ENCODE measurements at places on chromosomes 3 and 15. TPM values are rescaled to one million over a fixed set of nuclear protein-coding genes. Genes with fewer than 3 reads are reported as not detected.

The SPPL2A gene
- total RNA-seq = 73.8 TPM

The GOLIM4 gene
- total RNA-seq = 41.8 TPM

The GPR160 gene
- 33.7 TPM for total RNA-seq

DNA sequence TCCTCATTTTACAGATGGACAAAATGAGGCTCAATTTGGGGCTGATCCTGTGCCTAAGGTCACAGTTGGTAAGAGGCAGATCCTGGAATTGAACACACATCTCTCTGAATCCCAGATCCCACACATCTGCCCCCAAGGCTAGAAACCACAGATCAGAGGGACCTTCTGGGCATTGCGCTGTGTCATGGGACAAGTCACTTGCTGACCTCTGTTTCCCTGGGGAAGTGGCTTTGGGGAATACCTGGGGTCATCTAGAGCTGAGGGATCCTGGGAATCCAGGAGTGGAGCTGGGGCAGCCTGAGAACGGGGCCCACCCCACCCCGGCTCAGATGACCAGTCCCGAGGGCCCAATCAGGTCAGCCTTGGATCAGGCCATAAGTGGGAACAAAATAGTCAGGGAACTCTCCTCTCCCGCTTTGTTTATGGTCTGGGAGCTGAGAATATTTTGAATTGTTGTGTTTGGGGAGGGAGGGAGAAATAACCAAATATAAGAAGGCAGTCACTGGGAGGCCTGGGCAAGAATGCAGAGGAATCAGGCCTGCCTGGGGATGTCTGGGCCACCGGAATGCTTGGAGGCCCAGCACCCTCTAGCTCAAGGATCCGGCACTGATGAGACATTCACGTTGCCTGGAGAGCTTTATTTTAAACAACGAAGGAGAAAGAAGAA lies 8.8 kb upstream of the SLC6A6 start:
- no peak for DNase-seq

GRCh38 chr15:84654689-84655453 lies 788 bp upstream of the WDR73 start:
- peak; percentile 39 for DNase-seq

DNA sequence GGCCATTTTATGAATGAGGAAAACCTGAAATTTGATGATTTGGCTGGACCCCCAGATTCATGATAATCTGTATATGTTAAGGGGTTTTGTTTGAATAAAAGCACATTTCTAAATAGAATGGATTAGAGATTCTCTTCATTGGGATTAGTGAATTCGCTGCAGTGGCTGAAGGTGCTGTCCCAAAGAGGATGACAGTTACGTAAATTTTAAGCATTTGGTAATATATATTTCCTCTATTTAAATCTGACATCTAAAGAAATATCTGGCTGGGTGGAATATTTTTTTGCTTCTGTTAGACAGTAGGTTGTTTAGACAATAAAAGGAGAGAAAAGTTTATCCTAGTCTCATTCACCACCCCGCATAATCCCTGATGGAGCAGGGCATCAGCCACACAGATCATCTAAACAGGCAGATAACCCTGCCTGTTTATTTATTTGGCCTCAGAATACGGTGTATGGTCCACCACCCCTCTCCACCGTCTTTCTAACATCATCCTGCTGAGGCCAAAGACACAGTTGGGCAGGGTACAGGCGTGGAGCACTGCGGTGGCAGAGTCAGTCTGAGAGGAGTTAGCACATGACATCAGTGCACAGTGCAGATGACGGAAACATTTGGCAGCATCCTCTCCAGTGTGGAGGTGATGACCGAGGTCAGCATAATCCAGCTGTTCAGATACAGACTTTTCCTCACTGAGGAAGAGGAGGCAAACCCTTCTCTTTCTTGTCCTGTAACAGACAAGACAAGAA lies 20.4 kb upstream of the NFKBIZ start:
- no peak for DNase-seq

DNA sequence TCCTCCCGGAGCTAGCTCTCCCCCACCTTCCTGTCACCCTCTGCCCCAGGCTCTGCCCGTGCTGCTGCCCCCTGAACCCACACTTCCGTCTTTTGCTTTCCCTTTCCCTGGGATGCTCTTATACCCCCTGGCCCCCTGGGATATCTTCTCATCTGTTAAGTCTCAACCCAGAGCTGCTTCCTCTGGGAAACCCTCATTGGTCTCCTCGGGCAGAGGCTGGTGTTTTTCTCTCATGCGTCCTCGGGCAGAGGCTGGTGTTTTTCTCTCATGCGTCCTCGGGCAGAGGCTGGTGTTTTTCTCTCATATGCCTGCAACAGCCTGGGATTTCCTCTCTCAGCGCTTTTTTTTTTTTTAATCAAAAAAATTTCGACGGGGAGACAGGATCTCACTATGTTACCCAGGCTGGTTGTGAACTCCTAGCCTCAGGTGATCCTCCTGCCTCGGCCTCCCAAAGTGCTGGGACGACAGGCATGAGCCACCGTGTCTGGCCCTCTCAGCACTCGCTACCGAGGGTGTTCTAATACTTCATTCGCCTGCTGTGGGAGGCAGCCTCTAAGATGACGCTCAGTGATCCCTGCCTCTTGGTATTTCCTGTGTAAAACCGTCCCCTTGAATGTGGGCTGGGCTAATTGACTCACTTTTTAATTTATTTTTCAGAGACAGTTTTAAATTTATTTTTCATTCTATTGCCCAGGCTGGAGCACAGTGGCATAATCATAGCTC lies 62.7 kb upstream of the TFRC start:
- no peak for DNase-seq

DNA sequence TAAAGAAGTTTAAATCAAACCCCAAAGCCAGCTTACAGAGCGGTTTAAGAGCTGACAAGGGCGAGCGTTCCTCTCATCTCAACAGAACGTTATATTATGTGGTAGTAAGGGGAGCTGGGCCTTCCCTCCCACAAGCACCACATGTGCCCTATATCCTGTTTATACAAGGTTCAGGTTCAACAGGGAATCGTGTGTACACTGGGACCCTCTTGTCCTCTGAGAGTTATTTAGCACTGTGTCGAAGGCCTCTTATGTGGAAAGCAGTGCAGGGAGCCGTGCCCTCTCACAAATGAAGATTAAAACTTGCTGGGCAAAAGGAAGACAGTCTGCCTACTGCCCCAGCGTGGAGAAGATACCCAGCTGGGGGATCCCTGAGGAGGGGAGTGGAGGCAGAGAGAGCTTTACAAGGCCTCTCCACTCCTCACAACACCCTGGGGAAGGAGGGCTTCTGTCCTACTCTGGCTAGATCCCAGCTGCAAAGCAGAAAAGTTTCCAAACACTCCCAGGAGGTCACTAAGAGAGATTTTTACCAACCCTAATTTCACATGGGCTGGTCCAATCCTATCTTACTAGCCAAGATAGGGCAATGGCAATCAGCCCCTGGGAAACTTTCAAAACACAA lies 2.9 kb downstream of the TLE3 start:
- no peak for DNase-seq

DNA sequence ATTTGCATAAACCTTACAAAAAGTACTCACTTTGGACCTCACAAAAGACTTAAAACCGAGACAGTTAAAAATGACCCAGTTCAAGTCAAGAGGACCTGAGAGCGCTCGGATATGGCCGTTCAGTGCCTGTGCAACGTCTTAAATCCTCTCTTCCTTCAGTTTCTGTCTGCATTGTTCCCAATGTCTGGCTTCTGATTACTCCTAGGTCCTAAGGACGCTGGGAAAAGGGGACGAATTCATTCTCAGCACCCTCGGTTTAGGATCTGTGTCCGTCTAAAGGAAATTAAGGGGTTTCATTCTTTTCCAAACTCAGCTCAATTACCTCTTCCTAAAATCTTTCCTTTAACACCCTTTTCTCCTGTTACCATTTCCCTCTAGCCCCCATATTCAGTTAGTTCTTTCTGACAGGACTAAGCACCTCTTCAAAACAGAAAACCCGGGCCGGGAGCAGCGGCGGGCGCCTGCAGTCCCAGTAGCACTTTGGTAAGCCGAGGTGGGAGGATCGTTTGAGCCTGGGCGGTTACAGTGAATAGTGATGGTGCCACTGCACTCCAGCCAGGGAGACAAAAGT lies 970 bp downstream of the DPPA4 start:
- no peak for DNase-seq

GRCh38 chr3:171088964-171089754 lies 62.6 kb upstream of the SLC2A2 start:
- DNase-seq = no peak
